ENCODE measurements at places on chromosomes 6 and 20. TPM values are rescaled to one million over a fixed set of nuclear protein-coding genes. Genes with fewer than 3 reads are reported as not detected.

- ATAC-seq, result no peak
Measured at GRCh38 chr6:154958469-154958868, 36.6 kb upstream of the TIAM2 start.

- peak; percentile 96 for ATAC-seq
Measured at GRCh38 chr6:150195996-150196417, 53.2 kb downstream of the PPP1R14C start.

- peak; percentile 18 for ATAC-seq
Measured at GRCh38 chr6:41492261-41492891, 53.8 kb upstream of the FOXP4 start.

DNA sequence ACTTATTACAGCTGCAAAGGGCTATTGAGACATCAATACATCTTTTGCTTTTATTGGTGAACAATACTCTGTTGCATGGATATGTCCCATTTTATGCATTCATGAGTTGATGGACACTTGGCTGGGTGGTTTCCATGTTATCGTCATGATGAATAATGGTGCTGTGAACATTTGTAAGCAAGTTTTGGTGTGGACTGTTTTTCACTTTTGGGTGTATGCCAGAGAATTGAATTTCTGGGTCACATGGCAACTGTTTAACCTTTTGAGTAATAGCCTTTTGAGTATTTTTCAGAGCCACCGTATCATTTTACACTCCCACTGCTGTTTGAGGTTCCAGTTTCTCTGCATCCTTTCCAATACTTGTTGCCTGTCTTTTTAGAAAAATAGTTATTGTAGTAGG, 107.0 kb downstream of the JARID2 start:
- peak; percentile 75 for ATAC-seq

GRCh38 chr6:10495029-10495428, 26.1 kb upstream of the GCNT2 start:
- ATAC-seq, result no peak

- no peak for ATAC-seq
Measured at GRCh38 chr6:72952808-72953630, 272.3 kb downstream of the KHDC1L start.

The POM121L2 gene
- total RNA-seq, result 0.09 TPM

The PAK5 gene
- 20.4 TPM for total RNA-seq

The TCP1 gene
- total RNA-seq, result 191 TPM

DNA sequence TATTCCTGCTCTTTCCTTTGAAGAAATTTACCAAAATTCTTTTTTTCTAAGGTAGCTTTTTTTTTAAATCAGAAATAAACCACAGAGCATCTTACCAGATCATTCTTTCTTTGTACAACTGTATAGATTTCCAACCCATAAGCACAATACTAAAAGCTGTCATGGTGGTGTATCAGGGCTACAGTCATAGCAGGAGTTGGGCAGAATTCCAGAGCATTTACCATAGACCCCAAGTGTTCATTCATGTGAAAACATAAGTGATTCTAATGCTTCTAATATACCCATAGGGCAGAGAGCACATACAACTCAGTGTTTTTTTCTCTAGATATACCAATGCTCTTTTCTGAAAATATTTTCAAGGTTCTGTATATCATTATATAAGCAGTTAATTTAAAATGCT, 392.5 kb downstream of the FRK start:
- no peak for ATAC-seq

DNA sequence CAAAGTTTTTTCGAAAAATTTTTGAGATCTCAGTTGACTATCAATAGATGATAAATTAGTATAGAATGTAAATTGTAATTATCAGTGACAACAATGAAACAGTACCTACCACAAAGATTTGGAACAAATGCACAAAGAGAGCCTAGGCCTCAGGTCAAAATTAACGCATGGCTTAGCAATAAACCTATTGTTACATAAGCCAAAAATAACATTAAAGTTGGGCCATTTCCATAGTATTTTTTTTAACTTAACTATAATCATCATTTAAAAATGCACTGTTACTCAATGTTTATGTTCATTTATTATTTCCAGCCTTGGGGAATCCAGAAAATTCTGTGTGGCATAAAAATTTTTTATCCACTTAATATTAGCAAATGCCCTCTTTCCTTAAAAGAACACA, 117.0 kb downstream of the EPB41L2 start:
- ATAC-seq, result no peak

DNA sequence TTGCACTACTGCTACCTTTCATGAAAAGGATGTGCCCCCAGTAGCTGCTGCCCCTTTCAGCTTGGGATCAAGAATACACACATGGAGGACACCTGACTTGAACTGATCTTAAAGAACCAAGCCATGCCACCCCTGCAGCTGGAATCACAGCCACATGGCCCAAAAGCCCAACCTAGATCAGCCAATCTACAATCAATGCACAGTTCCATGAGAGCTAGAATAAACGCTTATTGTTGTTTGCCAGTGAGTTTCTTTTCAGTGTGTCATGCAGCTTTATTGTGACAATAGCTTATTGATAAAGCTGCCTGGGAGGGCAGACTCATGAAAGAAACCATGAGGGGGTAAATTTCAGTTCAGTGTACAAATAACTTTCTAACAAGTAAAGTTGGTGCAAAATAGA, 397.7 kb downstream of the PTPRT start:
- no peak for ATAC-seq

DNA sequence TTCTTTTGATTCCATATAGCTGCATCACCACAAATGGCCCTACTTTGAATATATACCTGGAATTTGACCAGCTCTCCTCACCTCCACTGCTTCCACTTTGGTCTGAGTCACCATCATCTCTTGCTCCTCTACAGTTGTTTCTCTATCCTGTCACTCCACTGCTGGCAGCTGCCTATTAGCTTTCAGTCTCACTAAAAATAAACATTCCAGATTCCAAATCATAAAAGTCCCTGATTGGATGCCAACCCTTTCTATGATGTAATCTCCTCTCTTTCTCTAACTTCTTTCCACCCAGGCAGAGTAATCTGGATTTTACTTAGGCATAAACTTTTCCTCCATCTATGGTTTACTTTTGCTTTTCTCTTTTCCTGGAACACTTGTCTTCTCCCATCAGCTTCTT, 49.1 kb downstream of the RFPL4B start:
- ATAC-seq, result no peak

The SLC17A5 gene
- 14.0 TPM for total RNA-seq

DNA sequence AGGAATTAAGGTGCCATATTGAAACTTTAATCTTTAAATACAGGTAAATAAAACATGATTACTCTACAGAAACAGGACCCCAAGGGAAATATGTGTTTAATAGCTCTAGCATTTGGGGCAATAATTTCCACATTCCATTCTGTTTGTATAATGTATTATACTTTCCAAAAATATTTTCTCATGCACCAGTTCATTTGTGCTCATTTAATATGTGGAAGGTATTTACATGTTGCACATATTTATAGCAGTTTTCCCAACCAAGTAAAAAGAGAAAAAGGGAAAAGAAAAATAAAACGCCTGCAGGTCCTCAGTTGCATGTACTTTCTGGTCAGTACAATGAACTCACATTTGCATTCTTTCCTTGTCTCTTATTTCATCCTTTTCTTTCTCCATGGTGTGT, 129.5 kb upstream of the SULF2 start:
- ATAC-seq, result no peak

GRCh38 chr6:7515363-7515762, 26.1 kb upstream of the DSP start:
- no peak for ATAC-seq

The SLA2 gene
- total RNA-seq, result 0.71 TPM

GRCh38 chr6:11346516-11346915, 114.0 kb upstream of the NEDD9 start:
- ATAC-seq, result no peak

GRCh38 chr6:155146205-155146604, 117.6 kb upstream of the CLDN20 start:
- no peak for ATAC-seq

- ATAC-seq, result no peak
Measured at GRCh38 chr20:57986666-57987065, 241.8 kb downstream of the ANKRD60 start.

- no peak for ATAC-seq
Measured at GRCh38 chr20:13736436-13737191, 48.1 kb downstream of the ESF1 start.

- no peak for ATAC-seq
Measured at GRCh38 chr6:31239854-31240253, 32.0 kb downstream of the HLA-C start.

DNA sequence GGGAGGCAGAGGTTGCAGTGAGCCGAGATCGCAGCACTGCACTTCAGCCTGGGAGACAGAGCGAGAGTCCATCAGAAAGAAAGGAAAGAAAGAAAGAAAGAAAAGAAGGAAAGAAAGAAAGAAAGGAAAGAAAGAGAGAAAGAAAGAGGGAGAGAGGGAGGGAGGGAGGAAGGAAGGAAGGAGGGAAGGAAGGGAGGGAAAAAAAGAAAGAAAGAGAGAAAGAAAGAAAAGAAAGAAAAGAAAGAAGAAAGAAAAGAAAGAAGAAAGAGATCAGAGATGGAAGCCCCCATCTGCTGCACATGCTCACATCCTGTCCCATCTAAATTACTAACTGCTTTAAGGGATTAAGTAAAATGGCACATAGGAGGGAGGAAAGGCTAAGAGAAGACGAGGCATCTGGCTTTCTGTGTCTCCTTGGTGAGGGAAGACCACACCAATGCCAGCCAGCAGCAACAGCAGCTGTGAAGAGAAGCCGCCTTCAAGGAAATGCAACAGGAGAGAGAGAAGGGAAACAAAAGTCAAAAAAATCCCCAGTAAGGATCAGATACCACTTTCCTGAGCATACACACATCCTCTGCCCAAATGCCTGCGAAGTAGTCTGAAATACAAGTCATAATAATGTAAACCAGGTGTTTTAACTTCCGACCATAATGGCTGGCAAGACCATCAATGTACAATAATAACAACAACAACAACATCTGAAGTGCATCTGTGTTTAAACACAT, 300.2 kb upstream of the JARID2 start:
- no peak for ATAC-seq

Measured in motor neuron (in vitro differentiated cells).